T-helper 22 cell (primary cell): ENCODE measurements at places on chromosomes 1 and 21.

GRCh38 chr21:41048145-41048544, 119.8 kb upstream of the BACE2 start:
- DNase-seq: no peak

GRCh38 chr1:98002288-98002687, 81.5 kb upstream of the DPYD start:
- DNase-seq: no peak

DNA sequence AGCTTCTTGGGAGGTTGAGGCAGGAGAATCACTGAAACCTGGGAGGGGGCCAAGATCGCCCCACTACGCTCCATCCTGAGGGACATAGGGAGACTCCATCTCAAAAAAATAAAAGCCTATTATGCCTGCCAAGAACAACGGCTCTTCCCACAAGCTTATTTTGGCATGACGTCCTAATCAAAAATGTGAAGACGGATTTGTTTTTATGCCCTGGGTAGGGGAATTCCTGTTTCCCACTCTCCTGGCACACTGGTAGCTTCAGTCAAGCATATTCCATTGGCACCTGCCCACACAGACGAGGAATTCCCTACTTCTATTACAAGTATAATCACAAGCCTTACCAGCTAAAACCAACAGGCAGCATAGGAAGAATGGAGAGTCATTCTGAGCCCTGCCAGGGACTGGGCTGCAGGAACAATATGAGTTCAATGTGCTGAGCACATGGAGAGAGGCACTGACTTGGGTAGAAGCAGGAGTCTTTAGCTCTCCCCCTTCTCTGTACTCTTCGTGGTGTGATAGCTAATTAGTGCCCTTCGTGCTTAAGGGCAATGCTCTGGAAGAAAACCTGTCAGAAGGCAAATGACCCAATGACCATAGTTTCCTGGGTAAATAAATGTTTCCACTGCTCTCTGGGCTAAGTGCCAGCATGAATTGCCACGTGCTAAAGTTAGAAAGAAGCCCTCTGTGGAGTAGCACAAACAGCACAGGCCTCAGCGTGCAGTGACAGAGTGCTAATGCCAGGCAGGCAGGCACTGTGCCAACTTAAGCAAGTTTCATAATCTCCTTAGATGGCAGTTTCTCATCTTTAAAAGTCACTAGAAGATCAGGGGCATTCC, 16.8 kb downstream of the TNFSF4 start:
- DNase-seq: no peak

DNA sequence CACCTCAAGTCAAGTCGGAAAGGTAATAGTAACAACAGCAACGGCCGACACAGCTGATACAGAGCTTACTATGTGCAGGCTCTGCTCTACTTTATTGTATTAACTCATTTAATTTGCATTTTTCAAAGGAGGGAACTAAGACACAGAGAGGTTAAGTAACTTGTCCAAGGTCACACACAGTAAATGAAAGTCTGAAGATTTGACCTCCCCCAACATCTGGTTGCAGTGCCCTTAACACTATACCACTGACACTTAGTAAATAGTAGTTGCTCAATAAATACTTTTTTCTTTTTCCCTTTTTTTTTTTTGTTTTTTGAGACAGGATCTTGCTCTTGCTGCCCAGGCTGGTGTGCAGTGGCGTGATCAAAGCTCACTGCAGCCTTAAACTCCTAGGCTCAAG, 39.2 kb downstream of the RAP1GAP start:
- DNase-seq: no peak

DNA sequence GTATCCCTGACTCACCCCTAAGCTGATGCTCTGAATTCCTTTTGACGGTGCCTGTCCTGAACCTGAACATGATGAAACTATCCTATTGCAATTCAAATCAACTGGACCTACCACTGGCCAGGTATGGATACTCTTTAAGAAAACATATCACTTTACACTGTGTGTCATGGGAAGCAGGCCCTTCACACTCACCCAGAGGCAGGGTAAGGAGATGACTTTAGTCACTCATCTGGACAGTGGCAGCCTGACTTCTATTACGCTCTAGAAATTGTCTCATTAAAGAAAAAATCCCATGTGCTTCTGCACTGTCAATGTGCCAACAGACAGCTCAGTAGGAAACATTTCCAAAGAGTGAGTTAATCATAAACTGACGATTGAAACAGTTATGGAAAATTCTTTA, 94.3 kb downstream of the VAV3 start:
- no peak for DNase-seq

DNA sequence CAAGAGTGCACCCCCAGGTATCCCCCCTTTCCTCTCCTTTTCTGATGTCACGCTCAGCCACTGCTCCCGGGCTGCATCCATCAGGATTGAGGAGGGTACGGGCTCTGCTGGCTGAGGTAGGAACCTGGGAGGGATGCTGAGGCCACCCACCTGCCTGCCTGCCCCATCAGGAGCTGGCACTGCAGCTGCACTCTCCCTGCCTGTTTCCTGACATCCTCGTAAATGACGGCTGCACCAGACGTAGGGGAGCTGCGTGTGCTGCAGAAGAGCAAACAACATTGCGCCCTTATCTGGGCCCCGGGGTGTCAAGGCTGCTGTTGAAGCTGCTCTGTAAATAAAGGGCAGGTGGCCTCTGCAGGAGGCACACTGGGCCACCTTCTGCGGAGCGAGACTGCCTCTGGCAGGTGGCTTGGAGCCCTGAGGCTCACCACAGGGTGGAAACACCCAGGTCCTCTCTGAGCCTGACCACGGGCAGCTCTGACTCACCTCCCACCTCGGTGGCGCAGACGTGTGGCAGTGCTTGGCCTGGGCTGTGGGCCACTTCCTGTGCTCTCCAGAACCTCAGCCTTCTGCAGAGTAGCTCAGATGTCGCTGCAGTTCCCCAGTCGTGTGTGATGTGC, 30.9 kb downstream of the SNAP47 start:
- peak; percentile 82 for DNase-seq

DNA sequence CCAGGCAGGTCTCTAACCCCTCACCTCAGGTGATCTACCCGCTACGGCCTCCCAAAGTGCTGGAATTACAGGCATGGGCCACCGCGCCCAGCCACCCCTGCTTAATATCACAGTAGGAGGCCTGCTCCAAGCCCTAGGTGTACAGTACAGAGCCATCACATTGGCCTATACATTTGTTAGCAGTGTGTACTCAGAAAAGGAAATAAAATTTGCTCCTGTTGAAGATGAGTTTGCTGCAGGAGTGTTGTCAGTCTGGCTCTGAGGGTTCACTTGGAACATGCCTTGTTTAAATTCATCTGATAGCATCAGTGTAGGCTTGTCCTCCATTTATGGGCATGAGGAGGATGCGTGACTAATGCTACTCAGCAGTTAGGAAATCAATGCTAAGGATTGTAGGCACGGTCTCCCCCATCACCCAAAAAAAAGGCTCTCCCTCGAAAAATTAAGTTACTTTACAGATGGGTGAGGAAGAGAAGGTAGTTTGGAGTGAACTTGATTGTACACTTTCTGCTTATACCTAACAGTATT, 4.6 kb upstream of the ENAH start:
- DNase-seq: no peak

DNA sequence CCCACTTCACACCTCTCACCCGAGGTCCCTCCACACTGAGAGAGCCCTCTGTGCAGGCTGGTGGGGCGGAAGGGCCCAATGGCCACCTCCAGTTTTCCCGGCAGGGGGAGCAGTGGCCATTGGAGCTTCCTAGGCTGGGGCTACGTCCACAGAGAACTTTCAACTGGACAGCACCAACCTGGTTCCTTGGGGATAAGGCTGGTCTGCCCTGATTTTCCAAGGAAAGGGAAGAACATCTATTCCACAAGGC, 20.3 kb upstream of the LAPTM5 start:
- DNase-seq: no peak

DNA sequence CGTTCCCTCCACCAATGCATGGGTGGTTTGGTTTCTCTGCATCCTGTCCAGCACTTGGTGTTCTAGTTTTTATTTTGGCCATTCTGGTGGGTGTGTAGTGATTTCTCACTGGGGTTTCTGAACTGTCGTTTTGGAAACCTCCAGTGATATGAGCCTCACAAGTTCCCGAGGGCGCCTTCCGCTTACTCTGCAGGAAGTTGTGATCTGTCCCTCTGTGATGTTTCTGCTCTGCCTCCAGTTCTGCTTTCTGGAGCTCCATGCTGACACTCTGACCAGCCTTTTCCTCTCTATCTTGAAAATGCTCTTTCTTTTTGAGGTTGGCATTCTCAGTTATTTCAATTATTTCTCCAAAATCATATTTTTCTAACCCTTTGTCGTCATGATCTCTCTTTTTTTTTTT, 111.6 kb downstream of the PLD5 start:
- DNase-seq: no peak

GRCh38 chr1:99527078-99527477, 118.8 kb upstream of the PALMD start:
- DNase-seq: no peak

GRCh38 chr1:3942416-3943122, 42.5 kb upstream of the C1orf174 start:
- DNase-seq: no peak

GRCh38 chr1:80925130-80925805, 875.5 kb upstream of the ADGRL2 start:
- no peak for DNase-seq

DNA sequence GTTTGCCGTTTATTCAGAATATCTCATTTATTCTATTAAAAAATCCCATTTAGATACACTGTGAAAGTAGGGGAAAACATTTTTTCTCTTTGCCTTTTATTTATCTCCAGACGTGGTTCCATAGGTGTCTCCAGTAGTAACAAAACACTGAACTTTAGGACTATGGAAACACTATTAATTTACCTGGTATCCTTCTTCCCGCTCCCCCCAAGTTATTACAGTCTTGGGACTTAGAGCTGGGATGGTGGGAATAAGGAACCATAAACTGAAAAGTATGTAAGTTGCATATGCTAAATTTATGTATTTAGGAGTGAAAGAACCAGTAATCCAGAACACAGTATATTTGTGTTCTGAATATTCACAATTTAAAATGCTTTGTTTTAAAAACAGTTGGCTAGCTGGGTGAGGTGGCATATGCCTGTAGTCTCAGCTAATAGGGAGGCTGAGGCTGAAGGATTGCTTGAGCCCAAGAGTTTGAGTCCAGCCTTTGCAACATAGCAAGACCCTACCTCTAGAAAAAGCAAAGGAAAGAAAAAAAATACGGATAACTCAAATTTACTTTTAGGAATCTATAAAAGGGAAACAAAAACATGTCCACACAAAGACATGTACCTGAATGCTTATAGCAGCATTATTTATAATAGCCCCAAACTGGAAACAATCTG, 3.1 kb downstream of the DNAJB4 start:
- no peak for DNase-seq

GRCh38 chr1:97942161-97943123, 21.6 kb upstream of the DPYD start:
- DNase-seq: no peak

DNA sequence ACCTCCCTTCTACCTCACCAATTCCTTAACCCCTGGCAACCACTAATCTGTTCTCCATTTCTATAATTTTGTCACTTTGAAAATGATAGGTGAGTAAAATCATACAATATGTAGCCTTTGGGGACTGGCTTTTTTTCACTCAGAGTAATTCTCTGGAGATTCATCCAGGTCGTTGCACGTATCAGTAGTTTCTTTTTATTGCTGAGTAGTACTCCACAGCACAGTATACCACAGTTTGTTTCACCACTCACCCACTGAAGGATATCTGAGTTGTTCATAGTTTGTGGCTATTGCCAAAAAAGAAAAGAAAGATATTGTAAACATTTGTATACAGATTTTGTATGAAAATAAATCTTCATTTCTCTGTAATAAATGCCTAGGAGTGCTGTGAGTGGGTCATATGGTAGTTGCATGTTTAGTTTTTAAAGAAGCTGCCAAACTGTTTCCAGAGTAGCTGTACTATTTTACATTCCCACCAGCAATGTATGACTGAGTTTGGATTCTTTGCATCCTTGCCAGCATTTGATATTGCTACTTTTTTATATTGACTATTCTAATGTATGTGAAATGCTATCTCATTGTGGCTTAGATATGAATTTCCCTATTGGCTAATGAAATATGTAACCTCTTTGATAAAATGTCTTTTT, 3.7 kb downstream of the CHD1L start:
- DNase-seq: no peak

DNA sequence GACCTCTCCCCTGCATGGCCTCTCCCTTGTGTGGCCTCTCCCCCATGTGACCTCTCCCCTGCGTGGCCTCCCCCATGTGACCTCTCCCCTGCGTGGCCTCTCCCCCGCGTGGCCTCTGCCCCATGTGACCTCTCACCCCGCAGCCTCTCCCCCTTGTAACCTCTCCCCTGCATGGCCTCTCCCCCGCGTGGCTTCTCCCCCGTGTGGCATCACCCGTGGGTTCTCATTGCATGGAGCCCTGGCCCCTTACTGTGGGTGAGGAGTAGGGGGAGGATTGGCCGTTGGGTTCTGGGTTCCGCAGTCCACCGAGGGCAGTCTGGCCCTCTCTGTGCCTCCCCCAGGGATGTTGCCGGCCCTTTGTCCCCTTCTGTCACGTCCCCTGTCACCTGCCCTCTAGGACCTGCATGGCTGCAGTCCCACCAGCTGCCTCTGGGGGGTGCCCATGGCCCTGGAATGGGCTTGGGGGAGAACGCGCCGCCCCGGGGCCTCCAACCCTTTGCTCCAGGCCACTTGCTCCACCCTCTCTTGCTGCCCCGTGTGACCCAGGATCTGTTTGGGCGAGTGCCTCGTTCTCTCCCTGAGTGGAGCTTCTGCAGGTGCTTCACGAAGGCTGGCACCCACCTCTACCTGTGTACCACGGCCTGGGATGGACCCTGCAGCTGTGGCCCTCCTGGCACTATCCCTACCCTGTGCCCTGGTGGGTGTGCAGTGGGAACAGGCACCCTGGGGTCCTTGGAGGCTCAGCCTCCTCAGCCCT, 21.3 kb downstream of the RRP1 start:
- DNase-seq: peak; percentile 51

DNA sequence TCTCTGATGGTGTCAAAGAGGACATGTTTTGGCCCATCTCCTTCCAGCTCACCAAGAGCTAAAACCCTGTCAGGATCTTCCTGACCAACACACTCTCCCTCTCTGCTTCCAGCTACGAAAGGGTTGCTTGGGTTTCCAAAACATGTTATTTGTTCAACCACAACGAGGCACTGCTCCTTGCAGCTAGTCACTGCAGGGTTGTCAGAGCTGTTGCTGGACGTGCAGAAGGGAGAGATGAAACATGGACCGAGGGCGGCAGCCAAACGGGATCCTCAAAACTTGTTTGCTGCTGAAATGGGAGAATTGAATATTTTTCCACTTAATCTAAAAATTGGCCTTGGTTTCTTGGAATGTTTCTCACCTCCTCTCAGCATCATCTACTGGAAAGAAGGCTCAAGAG, 12.4 kb downstream of the ZBTB18 start:
- DNase-seq: no peak

DNA sequence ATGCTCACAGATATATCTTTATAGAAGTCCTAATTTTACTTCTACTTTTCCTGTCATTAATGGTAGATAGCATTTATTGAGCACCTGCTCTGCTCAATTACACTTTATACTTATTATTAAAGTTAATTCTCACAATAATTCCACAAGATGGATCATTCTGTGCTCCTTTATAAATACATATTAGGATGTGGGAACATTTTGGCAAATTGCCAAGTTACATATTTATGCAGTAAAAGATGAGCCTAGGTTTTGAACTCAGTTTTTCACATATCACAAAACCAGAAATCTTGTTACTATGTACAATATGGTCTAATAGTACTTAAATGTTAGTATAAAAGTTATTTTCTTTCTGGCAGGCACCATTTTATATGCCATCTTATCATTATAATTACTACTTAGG, 895.0 kb upstream of the B3GALT2 start:
- DNase-seq: no peak

- DNase-seq: no peak
Measured at GRCh38 chr1:62247391-62248168, 52.9 kb downstream of the L1TD1 start.

GRCh38 chr1:17307946-17308345, at the start of gene PADI4:
PADI4 (plus strand) TSS chr1:17308197; CDS start chr1:17308223, 26 bp downstream.
- DNase-seq: no peak

- peak; percentile 64 for DNase-seq
Measured at GRCh38 chr1:221712198-221712684, 29.6 kb downstream of the DUSP10 start.
